ENCODE measurements at places on chromosomes 2 and 18.

DNA sequence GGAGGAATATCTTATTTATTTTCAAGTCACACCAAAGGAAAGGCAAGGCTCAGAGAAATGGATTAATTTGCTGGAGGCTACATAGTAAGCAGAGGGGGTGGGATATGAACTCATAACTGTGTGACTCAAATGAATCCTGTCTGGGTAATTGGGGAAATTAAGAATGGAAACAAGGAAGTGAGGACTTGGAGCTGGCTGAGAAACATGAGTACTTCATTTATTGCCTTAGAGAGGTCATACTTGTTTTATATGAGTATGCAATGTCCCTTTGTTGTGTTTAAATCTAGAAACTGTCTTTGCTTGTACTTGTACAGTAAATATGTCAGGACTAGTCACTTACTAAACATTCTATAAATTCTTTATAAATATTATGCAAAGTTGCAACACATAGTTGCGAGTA lies 2166.7 kb upstream of the PIK3C3 start:
- DNase-seq: no peak

DNA sequence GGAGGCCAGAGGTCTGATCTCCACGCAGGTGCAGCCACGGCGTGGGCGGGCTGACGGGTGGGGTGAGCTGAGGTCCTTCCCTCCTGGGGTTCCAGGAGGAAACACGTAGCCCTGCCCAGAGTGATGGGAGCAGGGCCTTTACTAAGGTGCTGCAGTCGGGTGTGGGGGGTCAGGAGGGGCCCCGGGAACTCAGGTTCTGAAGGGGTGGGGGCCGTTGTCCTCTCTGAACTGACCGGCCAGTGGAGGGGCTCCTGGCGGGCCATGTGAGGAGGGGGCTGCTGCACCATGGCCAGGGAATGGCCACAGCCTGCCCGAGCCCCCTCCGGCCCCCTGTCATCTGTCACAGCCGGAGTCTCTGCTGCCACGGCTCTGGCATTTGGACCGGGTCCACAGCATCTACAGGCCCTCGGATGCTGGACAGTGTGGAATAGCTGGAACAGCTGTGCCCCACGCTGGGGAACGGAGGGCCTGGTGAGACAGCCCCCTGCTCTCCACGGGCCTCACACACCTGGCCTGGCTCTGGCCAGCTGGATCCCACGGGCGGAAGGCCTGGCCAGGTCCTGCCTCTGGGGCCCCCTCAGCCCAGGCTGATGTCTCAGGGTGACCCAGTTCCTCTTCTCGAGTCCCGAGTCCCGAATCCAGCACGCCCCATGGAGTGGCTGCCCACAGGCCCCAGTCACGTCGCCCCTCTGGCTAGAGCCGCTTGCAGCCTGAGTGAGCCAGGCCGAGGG lies 145.6 kb upstream of the GPC1 start:
- no peak for DNase-seq

- no peak for DNase-seq
These were observed 31.6 kb upstream of the DLX2 start for GRCh38 chr2:172134270-172134669.

DNA sequence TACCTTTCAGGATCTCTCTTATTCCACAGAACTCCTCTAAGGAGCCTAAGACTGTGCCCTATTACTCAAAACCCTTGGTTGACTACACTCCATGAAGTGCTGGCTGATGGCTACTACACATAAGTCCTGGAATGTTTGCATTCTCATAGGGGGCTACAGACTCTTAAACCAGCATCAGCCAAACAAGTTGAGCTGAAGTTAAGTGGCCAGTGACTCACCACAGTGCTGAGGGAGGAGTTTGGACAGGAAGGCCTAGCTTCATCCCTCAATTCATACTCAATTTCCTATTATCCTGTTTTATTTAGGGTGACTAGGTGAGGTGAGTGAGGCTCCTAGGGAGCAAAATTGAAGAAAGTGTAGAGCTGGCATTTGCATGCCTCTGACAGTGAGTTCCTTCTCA lies 246.7 kb downstream of the SMAD2 start:
- no peak for DNase-seq

GRCh38 chr2:29226808-29227207 lies 111.6 kb downstream of the CLIP4 start:
- no peak for DNase-seq

DNA sequence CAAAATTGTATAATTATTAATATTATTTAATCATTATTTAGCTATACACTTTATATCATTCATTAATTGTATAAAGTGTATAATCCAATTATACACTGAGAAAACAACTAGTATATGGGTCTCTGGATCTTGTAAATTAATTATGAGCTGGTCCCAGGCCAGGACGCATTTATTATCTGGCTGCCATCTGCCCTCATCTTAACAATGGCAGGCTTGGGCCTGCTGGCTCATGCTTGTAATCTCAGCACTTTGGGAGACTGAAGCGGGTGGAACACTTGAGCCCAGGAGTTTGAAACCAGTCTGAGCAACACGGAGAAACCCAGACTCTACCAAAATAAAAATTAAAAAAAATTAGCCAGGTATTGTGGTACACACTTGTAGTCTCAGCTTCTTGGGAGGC lies 502.2 kb upstream of the NRXN1 start:
- no peak for DNase-seq

GRCh38 chr2:220531216-220531615 lies 903.8 kb downstream of the SLC4A3 start:
- no peak for DNase-seq

GRCh38 chr2:134131681-134132489 lies 122.0 kb upstream of the MGAT5 start:
- no peak for DNase-seq

All from left renal pelvis (tissue), 4 donors.